ENCODE measurements at places on chromosomes 5 and 9.
A peak's percentile ranks its signal among the peaks of the same experiment; 100 is the strongest.

DNA sequence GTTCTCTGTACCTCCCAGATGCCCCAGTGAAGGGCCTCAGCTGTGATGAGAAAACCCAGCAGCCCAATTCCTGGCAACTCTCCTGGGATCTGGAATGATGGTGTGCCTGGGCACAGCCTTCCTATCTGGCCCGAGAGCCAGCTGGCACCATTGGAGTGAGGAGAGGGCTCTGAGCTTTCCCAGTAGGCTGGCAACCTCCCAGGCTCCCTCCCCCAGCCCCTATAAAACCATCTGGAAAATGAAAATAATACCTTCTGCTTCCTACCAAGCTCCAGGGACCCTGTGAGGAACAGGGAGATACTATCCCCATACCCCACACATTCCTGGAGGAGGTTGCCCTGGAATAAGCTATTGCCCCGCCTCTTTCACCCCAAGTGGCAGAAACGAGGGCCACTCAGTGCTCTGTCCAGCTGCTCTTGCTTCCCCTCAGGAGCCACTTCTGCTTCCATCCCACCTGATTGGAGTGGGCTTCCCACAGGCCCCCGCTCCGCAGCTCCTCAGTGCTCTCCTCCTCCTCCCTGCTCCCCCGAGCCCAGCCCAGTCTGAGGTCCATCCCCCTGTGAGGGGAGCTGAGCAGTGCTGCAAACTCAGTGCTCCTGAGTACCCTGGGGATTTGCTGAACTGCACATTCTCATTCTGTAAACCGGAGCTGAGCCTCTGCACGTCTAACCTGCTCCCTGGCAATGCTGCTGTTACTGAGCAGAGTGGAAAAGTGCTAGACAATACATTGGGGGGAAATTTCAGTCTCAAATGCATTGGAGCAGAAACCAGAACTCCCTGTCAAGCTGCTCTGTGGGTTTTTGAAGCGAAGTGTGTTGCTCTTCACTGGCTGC, 74.7 kb downstream of the THBS4 start:
- DNase-seq: no peak

DNA sequence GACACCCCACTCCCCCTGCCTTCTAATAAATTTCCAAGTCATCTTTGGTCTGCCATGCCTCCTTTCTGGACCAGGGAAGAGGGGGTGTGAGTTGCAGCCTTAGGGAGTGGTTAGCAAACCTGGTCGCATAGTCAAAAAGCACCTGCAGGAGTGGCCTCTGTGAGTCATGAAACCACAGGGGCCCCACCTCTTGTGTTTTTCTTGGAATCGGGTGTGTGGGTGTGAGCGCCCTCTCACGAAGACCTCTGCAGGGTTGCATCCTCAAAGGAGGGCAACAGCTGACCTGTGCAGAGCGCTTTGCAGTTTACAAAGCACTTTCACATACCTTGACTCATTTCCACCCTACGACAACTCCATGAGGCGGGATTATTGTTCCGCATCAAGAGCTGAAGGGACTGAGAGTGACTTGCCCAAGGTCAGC, 36.8 kb upstream of the TEX48 start:
- DNase-seq: no peak

GRCh38 chr9:3916411-3916810, 383.5 kb downstream of the GLIS3 start:
- no peak for DNase-seq

DNA sequence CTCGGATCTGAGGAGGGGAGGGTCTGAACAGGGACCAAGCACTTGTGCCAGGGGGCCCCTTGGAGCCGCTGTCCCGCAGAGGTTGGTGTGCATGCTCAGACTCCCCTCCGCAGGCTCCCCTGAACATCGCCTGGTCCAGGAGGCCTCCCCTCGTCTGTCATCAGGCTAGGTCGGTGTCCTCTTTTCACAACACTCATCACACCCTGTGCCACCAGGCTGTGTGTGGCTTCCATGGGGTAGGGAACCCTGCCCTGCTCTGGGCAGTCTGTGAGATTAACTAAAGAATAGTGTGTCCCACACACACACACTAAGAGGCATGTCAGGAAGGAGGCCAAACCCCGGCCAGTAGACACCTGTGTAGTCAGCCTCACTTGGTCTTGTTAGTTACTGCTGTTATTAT, 119.3 kb downstream of the C5orf15 start:
- no peak for DNase-seq

DNA sequence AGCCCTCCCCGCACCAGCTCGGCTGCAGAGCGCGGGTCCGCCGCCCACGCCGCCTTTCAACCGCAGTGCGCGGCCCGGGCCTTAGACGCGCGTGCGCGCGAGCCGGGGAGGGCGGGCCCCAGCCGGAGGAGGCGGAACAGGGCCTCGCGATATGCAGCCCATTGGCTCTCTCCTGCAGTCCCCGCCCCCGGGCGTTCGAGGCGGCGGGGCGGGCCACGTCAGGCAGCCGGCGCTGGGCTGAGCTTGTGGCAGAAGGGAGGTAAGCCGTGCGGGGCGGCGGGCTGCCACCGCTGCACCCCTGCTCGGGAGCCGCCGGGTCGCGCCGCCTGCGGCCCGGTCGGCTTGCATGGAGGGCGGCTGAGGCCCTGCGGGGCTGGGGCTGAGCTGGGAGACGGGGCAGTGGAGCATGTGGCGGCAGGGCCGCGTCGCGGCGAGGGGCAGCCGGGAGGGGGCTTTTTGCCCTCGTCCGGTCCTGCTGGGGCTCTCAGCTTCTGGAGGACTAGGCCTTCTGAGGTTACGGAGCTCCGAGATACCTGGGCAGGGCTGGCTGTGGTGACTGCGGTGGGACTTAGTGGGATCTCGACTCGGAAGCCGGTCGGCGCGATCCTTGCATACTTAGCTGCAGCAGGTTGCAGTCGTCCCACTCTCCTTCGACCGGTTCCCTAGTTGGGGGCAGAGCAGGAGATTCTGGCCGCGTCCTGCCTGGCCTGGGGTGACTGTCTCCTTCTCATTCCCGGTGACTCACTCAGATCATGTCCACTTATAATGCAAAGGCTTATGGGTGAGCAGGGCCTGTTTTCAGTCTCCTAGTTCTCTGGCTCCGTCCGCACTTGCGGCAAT, at the start of gene FOCAD:
FOCAD (plus strand) TSS at position 225 of the 840 bp plus-strand sequence. CDS start 31,095 bp downstream, outside the sequence.
- peak; percentile 92 for DNase-seq

DNA sequence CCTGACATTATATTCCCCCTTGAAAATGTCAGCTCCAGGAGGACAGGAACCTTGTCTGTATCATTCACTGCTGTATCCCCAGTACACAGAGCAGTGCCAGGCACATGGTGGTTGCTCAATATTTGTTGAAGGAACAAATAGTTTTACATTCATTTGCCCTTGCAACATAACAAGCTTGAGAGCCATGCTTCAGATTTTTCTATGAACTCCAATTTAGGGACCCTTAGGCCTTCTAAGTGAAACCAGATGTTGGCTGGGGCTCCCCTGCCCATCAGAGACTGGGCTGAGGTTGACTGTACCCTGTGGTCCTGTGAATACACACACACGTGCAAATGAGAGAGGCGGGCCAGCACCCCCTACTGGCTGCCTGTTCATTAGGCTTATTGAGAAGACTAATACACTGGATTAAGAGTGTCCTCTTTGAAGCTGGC, 214.9 kb upstream of the WWC1 start:
- DNase-seq: peak; percentile 24

- DNase-seq: no peak
These were observed 368.1 kb upstream of the GRIA1 start for GRCh38 chr5:153122403-153122802.

DNA sequence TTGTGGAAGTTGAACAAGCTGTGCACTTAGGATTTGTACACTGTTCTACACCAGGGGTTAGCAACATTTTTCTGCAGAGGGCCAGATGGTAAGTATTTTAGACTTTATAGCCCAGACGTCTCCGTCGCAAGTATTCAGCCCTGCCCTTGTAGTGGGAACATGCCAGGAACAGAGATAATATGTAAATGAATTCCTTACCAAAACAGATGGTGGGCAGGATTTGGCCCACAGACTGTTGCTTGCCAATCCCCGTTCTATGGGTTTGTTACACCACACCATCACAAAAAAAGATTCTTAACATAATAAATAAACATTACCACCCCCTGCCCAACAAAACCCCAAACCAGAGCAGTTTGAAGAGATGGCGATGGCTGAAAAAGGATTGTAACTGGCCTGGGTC, 74.3 kb downstream of the AMBP start:
- no peak for DNase-seq

DNA sequence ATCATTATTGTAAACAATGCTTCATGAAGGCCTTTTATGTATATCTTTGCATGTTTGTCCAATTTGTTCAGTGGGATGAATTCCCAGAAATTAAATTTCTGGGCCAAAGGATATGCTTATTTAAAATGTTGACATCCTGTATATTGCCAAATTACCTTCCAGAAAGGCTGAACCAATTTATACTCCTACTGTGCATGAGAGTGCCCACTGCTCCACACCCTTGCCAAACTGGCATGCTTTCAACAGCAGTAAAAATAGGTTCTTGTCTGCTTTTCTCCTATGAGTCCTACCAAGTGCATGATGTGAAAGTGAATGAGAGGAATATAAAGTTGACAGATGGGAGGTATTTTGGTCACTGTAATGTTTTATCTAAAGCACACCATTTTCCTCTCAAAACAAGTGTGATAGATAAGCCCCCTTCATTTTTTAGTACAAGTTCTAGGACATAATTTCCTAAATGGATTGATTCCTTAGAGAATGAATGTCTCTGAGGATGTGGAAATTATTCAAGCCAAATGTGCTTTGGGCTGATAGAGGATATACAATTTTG, 70.5 kb upstream of the ERBIN start:
- DNase-seq: no peak

DNA sequence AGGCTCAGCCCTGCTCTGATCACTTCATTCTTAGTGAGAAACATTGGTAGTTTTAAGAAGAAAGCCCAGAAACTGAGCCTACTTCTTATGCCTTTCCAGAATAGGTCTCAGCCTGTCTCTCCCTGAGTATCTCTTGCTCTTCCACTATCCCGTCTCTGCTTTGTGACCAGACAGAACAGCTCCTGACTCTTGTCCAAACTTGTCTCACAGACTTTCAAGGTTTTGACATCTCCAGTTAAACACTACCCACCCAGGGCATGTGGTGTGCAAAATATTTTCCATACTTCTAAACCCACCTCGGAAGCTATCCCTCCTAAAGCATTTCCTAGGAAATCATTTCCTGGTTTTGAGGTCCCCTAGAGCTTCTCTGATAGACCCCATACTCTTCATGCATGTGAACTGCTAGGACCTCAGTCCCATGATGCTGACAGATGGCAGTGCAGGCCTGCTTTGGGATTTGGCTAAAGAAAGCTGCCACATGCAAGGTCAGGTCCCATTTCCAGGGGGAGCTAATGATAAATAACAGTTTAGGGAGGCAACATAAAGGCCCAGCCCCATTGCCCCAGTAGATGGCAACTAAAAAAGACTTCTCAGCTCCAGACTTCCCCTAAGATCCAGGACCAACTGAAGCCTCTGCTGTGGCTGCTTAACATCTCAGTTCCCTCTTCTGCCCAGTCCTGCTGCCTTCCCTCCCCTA, 211.5 kb downstream of the MED10 start:
- no peak for DNase-seq

DNA sequence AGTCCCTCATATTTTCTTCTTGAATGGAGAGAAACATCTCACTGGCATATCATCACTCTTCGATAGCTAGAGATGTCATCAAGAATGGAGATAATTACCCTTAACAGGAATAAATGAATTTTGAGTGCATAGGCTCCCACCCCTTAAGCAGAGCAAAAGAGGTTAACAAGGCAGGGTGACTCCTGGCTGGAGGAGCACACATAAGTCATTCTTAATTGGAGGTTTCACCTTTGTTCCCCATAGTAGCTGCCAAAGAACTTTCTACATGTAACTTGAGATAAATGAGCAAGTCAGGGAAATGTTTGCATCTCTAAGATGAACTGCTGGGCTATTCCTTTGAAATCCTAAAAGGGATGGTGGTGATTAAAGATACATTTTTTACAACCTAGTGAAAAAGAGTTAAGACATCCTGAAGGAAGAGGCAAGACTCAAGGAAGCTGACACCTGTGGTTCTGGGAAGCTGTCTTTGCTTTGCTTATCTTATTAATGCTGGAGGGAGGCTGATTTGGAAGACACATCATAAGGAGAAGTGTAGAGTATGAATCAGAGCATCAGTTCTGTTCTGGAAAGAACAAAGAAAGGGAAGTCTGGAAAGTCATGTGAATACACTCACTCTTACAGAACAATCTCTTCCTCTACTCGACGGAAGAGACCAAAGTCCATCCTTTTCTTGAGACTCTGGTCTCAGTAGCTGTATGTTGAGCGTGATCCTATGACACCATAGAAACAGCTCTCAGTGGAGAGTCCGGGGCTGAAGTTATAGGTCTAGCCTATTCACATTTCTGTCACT, 326.3 kb downstream of the OSTF1 start:
- no peak for DNase-seq

GRCh38 chr5:143564417-143564816, 160.9 kb upstream of the NR3C1 start:
- no peak for DNase-seq

DNA sequence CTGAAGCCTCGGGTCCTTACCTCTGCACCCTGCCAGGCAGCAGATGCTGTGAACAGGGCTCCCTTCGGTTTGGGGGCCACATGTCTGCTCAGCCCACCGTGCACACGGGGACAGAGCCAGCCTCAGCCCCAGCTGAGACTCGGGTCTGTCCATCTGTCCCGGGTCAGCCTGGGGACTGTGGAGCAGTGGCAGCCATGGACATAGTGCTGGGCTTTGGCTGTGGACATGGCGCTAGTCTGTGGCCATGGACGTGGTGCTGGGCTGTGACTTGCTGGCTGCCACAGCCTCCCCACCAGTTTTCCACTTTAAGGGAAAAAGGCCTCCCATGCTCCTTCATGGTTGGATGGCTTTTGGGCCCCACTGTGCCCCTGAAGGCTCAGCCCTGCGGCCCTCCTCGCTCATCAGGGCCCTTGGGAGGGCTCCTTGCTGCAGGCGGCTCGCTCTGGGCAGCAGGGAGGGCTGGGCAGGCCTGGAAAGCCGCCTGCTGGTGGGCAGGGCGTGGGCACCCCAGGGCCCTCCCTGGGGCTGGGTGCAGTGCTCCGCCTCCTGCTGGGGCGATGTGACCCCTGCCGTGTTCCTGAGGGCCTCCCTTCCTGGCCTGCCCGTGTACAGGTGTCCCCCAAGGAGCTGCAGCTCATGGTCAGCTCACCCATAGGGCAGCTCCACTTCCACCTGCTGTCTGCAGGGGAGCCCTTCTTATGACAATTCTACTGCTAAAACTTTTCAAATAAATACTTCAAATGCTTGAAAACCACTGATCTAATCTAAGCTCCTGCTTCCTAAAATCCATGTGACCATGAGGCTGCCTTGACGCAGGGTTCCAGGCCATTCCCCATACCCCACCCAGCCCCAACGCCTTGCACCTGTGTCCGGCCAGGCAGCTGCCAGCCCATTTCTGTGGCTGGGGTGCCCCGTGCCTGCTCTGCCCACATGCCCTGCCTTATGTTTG, 112.1 kb upstream of the LMX1B start:
- DNase-seq: no peak

GRCh38 chr9:34591248-34591916, 1.9 kb upstream of the CNTFR start:
- DNase-seq: peak; percentile 61

- DNase-seq: no peak
These were observed 150 bp downstream of the SNX30 start for GRCh38 chr9:112750764-112751055.

DNA sequence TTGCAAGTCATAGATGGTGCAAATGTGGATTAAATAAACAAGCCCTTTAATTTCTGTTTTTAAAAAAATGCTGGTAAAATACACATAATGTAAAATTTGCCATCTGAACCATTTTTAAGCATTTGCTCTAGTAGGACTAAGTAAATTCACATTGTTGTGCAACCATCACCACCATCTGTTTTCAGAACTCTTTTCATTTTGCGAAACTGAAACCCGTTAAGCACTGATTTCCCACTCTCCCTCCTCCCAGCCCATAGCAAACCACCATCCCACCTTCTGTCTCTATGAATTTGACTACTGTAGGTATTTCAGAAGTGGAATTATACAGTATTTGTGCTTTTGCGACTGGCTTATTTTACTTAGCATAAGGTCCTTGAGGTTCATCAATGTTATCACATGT, 103.3 kb upstream of the CNTLN start:
- no peak for DNase-seq
